ENCODE measurements at places on chromosomes 11 and 22. TPM values are rescaled to one million over a fixed set of nuclear protein-coding genes. Genes with fewer than 3 reads are reported as not detected.
A peak's percentile ranks its signal among the peaks of the same experiment; 100 is the strongest.

DNA sequence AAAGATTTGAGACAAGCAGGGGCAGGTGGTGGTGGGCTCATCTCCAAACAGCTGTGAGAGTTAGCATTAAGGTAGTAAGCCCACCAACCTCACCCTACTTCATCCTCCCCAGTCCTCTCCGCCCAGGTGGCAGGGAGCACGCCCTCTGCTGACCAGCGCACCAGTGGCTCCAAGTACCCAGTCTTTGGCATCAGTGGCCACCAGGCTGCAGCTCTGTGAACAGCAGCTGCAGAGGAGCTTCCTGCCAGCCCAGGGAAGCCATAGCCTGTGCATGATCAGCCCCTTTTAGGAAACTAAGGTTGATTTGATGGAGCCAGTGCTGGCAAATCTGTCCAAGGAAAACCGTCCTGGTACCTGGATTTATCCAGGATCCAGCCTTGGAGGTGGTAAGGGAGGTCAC is 21.7 kb downstream of the CAVIN3 start:
- H3K36me3 ChIP-seq, result no peaks in the 10 kb centered on the region
- DNase-seq, result peak; percentile 22
- no peak overlapping the region for H3K4me3 ChIP-seq

The ENTHD1 gene
- total RNA-seq, result 0.39 TPM

The JHY gene
- 3.1 TPM for total RNA-seq

DNA sequence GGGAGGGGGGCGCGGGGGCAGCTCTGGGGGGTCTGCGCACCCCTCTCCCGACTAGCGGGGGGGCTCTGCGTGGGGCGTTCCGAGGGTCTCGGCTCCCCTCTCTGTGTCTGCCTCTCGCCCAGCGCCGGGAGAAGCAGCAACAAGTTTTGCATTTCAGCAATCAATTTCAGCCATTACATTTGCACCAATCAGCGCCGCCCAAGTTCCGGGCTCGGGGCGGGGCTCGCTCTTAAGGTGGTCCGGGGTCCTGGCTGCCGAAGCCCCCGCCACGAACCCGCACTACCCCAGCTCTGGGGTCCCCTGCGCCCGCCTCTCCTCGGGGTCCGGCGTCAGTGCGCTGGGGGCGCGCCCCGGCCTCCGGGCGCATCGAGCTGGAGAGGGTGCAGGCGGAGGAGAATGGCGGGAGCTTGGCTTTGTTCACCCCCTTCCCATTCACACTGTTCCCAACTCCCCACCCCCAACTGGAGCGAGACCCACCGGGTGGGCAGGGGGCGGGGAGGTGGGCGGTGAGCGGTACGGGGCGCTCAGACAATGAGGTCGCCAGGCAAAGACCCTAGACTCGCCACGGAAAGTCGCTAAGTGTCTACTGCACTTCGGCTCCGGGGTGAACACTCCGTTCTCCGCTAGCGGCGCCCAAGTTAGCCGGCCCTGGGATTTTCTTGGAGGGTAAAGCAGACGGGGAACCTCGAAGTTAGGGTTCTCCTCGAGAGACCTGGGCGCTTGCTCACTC is at the start of gene MN1:
Gene MN1 (minus strand): TSS at position 141 of the 730 bp plus-strand sequence. CDS start 1,213 bp downstream, outside the sequence.
- H3K4me3 ChIP-seq, result peak within 1 kb of the TSS; percentile 75
- H3K27me3 ChIP-seq, result peaks cover 36% of the 10 kb centered on the region
- H3K4me1 ChIP-seq, result peaks cover 10% of the 10 kb centered on the region

- H3K4me1 ChIP-seq, result no peaks in the 10 kb centered on the region
- H3K27me3 ChIP-seq, result no peaks in the 10 kb centered on the region
- DNase-seq, result no peak
- no peaks in the 10 kb centered on the region for H3K36me3 ChIP-seq
Observed at GRCh38 chr22:38823076-38823475, 20.8 kb downstream of the NPTXR start.

DNA sequence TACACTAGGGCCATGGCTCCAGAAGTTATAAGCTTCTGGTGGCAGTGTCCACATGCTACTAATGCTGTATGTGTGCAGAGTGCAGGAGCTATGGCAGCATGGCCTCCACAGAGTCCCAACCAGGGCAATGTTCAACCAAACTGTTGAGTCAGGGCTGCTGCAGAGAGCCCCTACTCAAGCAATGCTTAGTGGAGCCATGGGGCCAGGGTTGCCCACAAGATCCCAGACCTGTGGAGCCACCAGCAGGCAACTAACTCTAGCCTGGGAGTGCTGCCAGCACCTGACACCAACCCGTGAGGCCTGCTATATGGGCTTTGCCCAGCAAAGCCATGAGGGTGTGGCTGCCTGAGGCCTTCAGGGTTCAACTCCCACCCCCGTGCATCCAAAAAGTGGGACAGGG is 655.2 kb downstream of the TBC1D22A start:
- no peaks in the 10 kb centered on the region for H3K4me1 ChIP-seq
- no peak for DNase-seq
- no peak overlapping the region for H3K27ac ChIP-seq
- no peaks in the 10 kb centered on the region for H3K36me3 ChIP-seq
- H3K4me3 ChIP-seq, result no peak overlapping the region

- H3K4me1 ChIP-seq, result no peaks in the 10 kb centered on the region
- no peaks in the 10 kb centered on the region for H3K27me3 ChIP-seq
- no peaks in the 10 kb centered on the region for H3K36me3 ChIP-seq
- no peak overlapping the region for H3K4me3 ChIP-seq
Observed at GRCh38 chr11:26976389-26976788, 17.5 kb upstream of the FIBIN start.

The CHKA gene
- total RNA-seq, result 17.8 TPM

All from activated naive CD8-positive, alpha-beta T cell treated with anti-CD3 and anti-CD28 coated beads for 36 hours (primary cell).